Skeletal muscle cell (primary cell): ENCODE measurements at places on chromosomes 2 and 18.

DNA sequence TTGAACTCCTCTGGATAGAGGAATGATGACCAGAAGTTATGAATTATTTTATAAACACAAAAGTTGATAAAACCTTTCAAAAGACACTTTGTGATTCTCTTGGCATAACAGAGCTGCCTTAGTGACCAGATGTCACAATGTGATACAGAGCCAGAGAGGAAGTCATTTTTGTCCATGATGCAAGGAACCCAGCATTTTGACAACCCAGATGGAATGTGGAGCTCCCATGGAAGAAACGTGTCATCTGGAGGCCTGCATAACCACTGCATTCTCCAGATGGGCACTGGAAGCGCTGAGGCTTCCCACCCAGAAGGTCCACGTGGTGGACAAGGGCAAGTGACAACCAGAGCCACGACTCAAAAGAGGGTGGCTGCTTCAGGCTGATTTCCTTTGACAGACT is 30.1 kb downstream of the HRH4 start:
- DNase-seq, result no peak

DNA sequence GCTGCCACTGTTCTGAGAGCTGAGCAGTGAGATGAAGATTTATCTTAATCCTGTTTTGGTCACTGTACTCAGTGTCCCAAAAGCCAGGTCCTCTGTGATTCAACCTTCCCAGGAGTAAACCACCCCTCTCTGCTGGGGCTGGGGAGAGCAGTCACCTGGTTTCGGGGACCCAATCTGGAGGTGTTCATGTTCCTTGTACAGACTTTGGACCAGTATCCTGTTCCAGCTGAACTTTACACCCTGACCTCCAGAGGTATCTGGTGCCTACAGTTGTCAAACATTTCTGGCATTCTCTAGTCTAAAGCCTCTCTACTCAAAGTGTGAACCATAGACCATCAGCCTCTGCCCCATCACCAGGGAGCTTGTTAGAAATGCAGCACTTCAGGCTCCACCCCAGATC is 22.1 kb downstream of the CERS6 start:
- no peak for DNase-seq

DNA sequence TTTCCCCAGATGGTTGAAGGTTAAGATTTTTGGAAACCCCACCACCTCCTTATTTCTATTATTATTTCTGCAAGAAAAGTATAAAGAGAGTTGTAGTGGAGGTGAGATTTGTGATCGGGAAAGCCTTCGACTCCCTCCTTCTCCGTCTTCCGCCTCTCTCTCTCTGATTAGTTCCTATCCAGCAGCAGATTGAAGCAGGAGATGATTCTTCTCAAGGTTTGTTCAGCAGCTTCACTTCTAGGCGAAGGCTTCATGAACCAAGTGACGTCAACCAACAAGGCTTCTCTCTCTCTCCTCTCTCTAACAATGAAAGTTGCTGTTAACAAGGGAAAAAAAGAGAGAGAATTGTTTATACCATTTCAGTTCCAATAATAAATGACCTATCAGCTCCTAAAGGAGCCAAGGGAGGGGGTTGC is at the start of gene BAZ2B:
TSS of gene BAZ2B (minus strand) at position 263 of the 416 bp plus-strand sequence. CDS start 137,829 bp downstream, outside the sequence.
- peak; percentile 57 for DNase-seq

- peak; percentile 31 for DNase-seq
Measured at GRCh38 chr2:238024986-238025385, 35.8 kb upstream of the SCLY start.

DNA sequence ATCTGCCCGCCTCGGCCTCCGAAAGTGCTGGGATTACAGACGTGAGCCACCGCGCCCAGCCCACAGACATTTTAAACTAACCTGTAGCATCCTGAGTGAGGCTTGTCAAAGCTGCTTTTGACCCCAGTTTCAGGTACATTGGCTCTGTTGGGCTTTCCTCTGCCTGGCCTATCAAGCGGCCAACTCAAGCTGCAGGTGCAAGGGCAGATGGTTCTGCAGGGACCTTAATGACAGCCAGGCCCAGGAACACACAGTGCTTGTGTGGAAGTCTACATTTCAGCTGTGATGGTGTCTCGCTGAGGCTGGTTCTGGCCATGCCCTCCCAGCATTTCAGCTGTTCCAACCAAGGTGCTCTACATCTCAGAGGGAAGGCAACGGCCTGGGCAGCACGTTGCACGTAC is 18.4 kb downstream of the INPP4A start:
- DNase-seq, result no peak

- no peak for DNase-seq
Measured at GRCh38 chr2:44200011-44200410, 31.3 kb downstream of the PPM1B start.

- no peak for DNase-seq
Measured at GRCh38 chr2:150404147-150404546, 83.3 kb downstream of the RND3 start.

DNA sequence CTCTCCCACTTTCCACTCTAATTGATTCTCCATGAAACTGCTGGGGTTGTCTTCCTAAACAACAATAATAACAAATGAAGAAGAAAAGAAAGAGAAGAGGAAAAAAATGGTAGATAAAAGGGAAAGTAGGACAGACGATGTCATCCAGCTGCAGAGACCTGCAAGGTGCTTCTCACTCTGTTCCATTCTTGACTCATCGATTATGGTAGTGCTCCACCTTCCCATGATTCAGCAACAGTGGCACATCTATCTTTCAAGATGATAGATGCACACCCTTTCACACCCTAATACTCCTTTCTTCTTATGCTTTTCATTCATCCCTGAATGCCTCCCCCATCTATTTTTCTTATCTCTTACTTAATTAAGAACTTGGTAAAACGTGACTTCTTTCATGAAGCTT is 610.2 kb downstream of the NR4A2 start:
- no peak for DNase-seq

GRCh38 chr2:207166349-207167098 is 776 bp upstream of the KLF7 start:
- DNase-seq, result no peak

DNA sequence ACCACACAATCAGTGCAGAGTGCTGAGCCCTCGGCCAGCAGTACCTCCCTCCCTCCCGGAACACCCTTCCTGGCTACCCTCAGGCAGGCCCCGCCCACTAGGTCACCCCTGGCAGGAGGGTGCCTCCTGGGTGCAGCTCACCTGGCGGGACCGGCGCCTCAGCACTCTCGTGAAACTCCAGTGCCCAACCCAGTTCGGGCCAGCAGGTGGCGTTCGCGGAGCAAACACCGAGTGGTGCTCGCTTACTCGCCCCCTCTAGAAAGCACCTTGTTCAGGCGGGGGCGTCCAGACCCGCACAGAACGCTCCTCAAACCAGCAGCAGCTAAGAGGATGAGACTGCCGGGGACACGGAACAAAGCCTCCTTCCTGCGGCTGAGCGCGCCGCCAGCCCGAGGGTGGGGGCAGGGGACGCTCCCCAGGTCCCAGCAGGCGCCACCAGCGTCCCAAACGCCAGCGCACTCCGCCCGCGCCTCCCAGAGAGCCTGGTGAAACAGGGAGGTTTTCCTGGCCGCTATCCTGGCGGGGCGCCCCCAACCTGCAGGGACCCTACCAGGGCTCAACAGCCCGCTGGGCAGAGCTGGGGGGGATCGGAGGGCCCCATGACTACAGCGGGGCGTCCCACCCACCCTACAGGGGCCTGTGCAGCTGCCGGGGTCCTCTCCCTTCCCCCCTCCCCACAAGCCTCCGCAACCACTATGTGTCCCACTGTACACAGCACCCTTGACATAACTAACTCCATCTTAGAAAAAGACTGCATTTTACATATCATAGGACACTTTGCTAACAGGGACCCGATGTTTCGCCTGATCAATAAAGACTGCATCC is 44.7 kb downstream of the MRPS5 start:
- DNase-seq, result peak; percentile 9

GRCh38 chr2:16553226-16553625 is 112.4 kb downstream of the CYRIA start:
- DNase-seq, result no peak

GRCh38 chr18:24913507-24914170 is 438.3 kb downstream of the ZNF521 start:
- no peak for DNase-seq

- DNase-seq, result no peak
Measured at GRCh38 chr18:58452454-58453166, 176.3 kb downstream of the ALPK2 start.

DNA sequence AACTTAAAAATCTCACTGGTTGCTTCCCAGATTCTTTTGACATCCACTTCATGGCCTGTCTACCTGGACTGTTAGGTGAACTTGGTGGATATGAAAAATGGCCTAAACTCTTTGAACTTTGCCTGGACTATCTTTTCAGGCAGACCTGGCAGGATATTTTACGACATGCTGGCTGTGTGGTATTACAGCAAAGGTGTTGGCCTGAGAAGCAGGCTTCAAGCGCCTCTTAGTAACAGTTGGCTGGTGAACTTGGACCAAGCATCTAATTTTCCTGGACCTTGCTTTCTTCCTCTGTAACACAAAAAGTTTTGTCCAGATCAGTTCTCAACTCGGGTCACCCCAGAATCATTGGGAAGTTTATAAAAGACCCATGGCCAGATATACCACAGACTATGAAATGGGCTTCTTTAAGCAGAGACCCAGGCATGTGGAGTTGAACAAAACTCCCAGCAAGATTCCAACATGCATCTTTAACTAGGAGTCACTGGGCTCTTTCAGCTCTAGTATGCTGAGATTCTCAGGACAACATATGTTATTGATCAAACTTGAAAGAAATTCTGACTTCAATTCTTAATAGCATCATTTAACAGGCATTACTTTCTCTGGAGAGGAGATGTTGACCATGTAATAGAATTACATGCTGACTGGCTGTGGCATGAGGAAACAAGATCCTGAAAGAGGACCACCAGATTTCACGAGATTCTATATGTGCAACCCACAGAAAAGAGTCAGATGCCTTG is 4.4 kb downstream of the LYPD1 start:
- DNase-seq, result no peak

DNA sequence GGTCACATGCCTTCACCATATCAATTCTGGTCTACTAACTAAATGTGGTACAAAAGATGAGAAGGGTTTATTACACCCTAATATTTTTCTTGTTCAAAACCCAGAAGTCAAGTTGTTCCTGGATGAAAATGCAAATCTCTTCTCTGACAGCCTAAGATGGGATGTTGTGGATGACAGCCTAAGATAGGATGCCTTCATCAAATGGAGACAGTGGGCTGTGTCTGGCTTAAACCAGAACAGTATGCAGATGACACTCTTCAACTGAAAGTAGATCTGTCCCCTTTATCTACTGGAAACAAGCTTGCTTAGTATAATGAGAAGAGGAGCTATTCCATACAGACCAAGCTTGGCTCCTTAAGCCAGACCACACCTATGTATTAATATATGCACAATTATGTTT is 17.7 kb downstream of the NXPH2 start:
- no peak for DNase-seq

- DNase-seq, result no peak
Measured at GRCh38 chr2:180029575-180029974, 22.5 kb upstream of the CWC22 start.

- DNase-seq, result no peak
Measured at GRCh38 chr2:55030766-55031165, 19.5 kb downstream of the RTN4 start.

DNA sequence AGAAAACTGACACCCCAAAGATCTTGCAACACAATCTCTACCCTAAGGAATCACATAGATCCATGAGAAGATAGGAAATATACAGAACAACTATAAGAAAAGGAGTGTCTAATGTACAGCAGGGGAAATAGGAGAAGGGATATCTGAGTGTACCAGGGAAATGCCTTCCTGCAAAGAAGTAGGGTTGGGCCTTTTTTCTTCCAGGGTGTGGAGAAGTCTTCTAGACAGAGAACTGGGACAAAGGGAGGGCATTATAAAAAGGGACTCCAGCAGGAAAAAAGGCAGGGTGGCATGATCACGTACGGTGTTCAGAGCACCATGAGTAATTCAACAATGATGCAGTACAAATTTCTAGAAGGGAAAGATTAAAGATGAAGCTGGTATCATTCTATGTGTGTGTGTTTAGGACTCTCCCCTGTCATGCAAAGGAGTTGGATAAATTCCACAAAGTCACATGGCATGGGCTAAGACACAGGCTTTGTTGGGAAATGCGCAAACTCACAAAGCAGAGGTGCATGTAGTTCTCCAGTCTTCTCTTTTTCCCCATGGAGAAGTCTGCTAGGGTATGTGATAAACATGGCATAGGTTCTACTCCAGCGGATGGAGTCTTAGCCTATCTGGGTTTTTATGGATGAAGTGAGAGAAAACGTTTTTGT is 6.7 kb upstream of the SEC11C start:
- DNase-seq, result no peak

DNA sequence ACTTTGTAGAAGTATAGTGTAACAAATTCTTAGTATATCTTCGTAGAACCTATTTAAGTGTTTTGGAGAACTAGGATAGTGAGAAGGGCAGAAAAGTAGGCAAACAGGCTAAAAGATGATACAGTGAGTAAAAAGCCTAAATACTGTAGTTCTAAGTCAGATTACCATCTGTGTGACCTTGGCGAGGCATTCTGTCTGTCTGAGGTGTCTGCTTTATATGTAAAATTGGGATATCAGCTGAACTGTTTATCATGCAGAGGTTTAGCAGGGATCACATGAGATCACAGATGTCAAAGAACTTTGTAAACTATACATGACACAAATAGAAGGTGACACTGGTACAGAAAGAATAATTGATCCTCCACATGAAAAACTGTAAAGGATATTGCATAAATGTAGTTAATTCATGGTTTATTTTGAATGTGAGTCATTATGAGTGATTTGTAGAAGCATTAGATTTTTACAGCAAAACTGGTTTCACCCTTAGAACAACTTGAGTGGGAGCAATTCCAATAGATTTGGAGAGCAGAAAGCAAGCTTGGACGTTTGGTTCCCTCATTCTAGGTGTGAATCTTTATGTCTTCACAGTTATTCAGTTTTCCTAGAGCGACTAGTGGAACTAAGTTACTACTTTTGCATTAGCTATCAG is 41.9 kb downstream of the TAF1B start:
- no peak for DNase-seq

GRCh38 chr2:176959614-176960013 is 253.0 kb upstream of the HNRNPA3 start:
- no peak for DNase-seq

DNA sequence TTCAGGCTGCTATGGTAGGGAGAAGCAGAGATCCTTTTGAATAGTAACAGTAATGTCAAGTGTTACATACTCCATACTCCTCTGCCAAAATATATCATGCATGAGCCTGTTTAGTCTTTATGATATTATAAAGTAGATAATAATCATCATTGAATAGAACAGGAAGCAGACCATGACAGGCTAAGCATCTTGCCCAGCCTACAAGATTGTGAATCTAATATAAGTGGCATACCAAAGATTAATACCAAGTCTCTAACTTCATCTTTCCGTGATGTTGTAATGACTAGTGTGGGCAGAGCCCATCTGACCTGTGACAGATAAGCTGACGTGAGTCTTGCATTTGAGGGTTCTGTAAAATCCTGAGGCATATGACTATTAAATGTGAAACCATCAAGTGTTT is 13.1 kb downstream of the NDUFB3 start:
- no peak for DNase-seq

DNA sequence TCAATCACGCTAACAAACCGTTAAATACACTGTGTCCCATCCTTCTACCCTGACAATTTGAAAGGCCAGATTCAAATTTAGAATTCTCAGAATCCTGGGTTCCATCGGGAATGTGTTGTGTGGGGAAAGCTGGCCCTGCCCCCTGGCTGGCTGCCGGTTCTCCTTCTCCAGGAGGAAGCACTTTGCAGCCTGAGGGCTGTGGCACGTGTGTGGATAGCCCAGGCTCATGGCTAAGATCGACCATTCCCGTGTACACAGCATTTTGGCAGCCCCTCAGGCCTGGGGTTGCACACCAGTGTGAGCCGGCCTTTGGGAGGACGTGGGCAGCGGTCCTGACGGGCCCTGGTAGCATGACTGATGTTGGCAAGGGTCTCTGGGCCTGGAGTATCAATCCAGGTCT is 51.0 kb upstream of the ROCK2 start:
- no peak for DNase-seq

GRCh38 chr2:213678437-213679218 is 394.4 kb downstream of the SPAG16 start:
- no peak for DNase-seq
